ENCODE measurements at places on chromosomes 4 and X.

GRCh38 chr4:612052-612748 is 13.2 kb upstream of the PDE6B start:
- DNase-seq = no peak

DNA sequence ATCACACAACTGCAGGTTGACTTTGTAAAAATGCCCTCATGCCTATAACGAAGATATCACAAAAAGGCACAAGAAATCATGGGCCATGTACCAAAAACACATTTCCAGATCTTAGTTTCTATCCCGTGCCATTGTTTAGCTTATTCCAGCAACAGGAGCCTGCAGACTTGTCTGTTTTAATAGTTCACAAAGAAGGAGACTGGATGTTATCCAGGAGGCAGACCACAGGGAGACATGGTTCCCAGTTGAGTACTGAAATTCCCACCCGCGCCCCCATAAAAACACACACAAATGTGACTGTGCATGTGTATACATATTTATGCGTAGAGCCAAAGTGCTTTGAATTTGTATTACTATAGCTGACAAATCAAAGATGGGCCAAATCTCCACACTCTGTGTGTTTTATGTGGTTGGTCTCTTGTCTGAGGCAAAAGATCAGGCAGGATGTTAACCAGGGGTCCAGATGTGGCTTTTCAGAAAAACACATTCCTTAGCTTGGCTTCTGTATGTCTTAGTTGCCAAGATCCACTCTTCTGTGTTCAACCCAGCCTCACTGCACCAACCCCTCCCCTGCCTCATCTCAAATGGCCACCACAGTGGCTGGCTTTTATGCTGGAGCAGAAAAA is 469.2 kb upstream of the DIPK2B start:
- no peak for DNase-seq

DNA sequence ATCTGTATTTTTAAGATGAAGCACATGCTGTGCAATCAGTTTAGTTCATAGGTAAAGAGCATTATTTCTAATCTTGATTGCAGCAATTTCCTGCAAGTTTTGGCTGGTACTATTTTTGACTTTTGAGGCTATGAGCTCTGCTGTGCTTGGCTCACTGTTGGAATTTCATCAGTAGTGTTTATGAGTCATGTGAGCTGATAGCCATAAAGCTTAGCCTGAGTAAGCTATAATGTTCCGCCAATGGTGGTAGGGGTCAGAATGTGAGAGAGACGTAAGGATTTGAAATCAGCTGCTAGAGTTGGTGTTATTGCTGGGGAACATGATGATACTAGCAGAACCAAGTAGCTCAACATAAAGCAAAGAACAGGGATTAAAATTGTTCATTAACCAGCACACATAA is 590.9 kb upstream of the GNPDA2 start:
- no peak for DNase-seq

- DNase-seq = no peak
Measured at GRCh38 chr4:26985873-26986272, 125.2 kb downstream of the STIM2 start.

DNA sequence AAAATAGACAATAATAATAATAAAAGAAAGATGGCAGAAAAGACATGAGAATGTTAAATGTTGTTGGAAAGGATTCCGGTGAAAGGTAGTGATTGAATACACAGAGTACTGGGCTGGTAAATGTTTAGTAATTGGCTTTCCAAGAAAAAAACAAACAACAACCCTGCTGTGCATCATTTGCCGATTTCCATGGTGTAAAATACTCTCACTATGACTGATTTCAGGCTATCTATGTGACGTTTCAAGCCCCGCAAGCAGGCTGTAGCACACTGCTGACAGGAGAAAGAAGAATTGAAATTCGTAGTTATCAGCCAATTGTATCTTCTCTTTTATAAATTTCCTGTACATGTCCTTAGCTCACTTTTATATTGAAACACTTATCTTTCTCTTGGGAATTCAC is 13.6 kb upstream of the SEPTIN6 start:
- no peak for DNase-seq

DNA sequence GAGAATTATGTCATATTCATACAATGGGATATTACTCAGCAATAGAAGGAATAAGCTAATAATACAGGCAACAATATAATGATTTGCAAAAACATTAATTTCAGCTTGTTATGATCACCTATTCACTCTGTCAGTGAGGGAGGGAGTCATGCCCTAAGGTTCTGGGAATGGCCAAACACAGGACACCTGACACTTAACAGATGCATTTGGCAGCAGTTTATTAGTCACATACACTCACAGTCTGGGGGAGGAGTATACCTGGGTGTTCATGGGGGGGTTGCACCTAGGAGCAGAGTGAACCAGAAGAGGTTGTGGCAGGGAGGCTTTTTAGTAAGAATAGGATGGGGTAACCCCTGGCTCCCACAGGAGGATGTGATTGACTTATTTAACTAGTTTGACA is 38.3 kb downstream of the SERPINA7 start:
- DNase-seq = no peak

GRCh38 chrX:23980011-23980441 is 47.0 kb downstream of the KLHL15 start:
- DNase-seq = no peak

GRCh38 chr4:152678841-152679240 is 956 bp downstream of the TMEM154 start:
- no peak for DNase-seq

DNA sequence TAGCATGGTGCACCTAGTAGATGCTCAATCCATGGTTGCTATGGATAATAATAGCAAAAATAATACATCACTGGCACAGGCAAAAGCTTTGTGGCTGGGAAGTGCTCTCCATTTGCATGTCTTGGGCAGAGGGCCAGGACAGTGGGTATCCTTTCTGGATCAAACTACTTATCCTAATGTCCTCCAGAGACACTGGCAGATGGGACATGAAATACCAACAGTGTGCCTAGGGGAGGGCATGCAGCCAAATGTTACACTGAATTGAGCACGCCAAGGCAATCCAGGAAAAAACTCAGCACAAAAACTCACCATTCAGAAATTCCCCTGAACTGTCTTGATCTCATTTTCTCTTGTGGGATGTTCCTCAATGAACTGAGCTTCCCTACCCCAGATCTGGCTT is 98.6 kb upstream of the SCML1 start:
- DNase-seq = no peak

DNA sequence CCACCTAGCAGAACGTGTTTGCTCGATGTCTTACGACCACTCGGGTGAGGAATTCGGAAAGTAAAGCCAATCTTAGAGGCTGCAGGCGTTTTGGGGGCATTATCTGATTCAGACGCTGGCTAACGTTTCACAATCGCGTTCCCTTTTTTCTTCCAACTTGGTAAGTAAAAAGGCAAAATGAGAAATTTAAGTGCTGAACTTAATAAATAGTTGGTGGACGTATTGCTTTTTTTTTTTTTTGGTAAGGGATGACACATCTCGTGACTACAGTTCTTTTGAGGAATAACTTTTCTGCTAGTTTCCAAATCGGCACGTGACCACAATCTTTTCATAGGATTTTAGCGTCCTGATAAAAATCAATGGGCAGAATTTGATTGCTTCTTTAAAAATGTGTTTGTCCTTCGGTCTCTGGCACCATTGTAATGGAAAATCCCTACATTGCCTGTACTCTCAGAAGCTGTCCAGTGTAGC is 848 bp downstream of the RAB9A start:
- no peak for DNase-seq

- DNase-seq = no peak
Measured at GRCh38 chrX:13852001-13852695, 35.3 kb upstream of the GPM6B start.

DNA sequence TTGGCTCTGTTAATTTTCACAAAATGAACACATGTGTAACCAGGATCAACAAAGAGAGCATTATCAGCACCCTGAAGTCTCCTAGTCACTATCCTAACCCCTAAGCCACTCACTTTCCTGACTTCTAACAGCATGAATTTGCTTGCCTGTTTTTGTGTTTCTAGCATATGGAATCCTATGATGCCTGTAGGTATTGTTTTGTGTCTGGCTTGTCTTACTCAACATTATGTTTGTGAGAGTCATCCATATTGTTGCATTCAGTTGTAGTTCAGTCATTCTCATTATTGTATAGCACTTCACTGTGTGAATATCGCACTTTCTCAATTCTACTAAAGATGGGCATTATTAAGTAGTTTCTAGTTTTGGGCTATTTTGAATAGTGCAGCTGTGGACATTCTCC is 15.6 kb downstream of the EDNRA start:
- DNase-seq = no peak

DNA sequence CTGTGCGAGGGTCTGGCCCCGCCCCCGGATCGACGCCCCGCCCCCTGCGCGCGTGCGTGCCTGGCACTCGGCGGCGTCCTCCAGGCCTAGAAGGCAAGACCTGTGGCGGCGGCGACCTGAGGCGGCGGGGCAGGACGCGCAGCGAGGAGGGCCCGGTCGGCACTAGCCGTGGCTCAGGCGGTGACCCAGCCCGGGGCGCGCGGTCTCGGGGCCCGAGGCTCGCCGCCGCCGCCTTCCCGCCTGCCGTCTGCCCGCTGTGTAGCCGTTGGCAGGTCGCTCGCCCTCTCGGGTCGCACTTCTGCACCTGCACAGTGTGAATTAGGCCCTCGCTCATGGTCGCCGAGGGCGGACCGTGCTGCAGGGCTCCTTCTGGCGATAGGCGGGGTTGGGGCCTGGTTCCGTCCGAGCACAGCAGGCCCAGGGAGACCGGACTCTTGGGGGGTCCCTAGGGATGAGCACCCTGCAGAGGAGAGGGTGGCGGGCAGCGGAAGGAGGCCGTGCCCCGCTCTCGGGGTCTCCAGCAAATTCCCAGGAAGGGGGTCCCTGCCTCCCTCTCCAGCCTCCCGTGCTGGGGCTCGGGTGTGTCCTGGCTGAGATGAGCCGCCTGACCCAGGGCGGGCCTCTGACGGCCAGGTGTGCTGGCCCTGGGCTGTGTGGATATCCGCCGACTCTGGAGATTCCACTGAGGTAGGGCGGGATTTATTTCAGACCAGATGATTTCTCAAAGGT is 557 bp upstream of the FAM53A start:
- DNase-seq = no peak

DNA sequence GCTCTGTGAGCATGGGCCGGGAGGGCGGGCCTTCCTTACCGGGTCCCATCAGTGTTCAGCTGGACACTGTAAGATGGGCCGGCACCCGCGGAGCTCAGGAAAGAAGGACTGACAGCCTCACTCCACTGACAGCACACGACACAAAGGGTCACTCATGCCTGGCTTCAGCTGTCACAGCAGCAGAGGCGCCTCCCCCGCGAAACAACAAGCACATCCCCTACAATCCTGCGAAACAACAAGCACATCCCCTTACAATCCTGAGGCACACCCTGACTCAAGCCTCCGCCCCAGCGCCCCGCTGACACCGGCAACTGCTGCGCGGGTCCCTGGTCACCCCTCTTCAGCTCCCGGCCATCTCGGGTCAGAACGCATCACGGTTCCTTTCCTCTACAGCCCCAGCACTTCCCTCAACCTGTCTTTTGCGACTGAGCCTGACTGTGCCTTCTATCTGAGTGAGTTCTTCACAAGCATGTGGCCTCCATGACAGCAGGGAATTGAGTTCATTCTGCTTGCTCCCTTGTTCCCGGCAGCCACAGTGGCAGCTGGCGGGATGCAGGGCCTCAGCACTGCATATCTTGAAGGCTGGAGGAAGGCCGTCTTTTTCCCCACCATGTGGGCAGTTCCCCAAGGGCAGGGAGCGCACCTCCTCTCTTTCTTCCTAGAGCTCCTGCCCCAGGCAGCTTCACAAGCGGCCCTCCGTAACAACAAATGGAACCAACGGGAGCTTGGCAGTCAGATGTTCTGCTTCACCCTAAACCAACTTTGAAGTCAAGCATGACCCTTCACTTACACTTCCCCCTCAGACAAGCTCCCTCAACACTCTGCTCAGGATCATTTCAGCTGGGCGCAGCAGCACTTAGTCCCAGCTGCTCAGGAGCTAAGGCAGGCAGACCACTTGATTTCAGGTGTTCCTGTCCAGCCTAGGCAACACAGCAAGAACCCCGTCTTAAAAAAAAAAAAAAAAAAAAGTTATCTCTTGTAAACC is 39.6 kb downstream of the SCD5 start:
- no peak for DNase-seq

GRCh38 chr4:173509036-173510001 is 20.7 kb downstream of the HAND2 start:
- no peak for DNase-seq

GRCh38 chr4:138706201-138706600 is 309.4 kb upstream of the NOCT start:
- no peak for DNase-seq

DNA sequence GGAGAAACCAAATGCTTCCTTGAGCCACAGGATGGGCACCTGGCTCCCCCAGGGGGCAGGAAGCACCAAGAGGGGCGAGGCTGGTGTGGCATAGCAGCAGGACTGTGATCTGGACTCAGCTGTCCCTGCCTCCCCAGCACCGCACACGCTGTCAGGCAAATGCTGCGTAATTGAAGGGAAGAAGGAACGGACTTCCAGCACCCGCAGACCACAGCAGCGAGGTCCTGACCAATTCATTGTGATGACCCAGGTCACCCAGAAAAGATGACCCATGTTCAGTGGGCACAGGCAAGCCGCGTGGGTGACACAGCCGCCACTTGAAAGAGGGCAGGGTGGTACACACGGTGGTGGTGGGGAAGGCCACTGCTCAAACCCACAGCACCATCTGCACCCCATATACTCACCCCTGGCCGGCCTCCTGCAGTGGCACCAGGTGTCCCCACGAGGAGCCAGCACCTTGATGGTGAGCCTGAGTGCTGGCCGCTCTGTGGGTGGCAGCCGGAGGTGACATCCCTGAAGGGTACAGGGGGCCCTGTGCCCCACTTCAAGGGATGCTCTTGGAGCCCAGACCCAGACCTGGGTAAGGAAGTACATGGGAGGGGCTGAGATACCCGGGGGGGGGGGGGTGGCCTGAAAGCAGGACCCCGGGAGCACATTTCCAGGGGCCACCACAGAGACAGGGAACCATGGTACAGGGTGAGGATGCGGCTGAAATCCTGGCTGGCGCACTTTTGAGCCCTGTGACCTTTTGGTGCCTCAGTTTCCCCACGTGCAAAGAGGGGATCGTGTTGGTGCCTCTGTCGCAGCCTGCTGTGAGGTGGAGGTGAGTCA is 11.5 kb downstream of the NAT8L start:
- no peak for DNase-seq

DNA sequence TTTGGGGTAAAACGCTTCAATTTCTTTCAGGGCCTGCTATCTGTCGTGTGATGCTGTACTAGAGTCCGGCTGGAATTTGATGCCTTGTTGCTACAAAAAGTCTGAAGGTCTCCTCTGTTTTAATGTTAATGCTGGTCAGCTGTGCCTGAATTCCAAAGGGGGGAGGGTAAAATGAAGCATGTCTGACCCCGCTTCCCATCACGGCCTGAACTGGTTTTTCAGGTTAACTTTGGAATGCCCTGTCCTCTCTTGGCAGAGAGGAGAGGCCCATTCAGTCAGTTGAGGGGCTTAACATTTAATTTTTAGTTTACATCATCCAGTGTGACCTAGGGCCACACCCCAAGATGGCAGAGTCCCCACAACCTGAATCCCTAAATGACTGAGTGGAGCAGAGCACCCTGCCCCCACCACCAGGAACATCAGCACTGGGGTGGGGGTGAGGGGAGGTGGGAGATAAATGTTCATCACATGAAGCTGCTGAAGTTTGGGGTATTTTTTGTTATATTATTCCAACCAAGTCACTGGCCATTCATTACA is 47.9 kb upstream of the GPR78 start:
- no peak for DNase-seq
